ENCODE measurements at places on chromosomes 13 and 19. TPM values are rescaled to one million over a fixed set of nuclear protein-coding genes. Genes with fewer than 3 reads are reported as not detected.

DNA sequence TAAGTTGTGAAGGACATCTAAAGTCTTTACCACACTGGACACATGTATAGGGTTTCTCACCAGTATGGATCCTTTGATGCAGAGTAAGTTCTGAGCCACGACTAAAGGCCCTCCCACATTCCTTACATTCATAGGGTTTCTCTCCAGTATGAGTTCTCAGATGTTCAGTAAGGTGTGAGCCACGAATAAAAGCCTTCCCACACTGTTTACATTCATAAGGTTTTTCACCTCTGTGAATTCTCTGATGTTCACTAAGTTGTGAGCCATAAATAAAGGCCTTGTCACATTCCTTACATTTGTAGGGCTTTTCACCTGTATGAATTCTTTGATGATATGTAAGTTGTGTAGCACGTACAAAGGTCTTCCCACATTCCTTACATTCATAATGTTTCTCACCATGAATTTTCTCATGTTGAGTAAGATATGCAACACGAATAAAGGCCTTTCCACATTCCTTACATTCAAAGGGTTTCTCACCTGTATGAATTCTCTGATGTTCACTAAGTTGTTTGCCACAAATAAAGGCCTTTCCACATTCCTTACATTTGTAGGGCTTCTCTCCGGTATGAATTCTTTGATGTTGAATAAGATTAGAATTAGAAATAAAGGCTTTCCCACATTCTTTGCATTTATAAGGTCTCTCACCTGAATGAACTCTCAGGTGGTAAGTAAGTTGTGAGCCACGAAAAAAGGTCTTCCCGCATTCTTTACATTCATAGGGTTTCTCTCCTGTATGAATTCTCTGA is 29.8 kb downstream of the ZNF571 start:
- DNase-seq, result no peak

- DNase-seq, result peak; percentile 19
Observed at GRCh38 chr13:78409172-78409571, 194.2 kb downstream of the POU4F1 start.

DNA sequence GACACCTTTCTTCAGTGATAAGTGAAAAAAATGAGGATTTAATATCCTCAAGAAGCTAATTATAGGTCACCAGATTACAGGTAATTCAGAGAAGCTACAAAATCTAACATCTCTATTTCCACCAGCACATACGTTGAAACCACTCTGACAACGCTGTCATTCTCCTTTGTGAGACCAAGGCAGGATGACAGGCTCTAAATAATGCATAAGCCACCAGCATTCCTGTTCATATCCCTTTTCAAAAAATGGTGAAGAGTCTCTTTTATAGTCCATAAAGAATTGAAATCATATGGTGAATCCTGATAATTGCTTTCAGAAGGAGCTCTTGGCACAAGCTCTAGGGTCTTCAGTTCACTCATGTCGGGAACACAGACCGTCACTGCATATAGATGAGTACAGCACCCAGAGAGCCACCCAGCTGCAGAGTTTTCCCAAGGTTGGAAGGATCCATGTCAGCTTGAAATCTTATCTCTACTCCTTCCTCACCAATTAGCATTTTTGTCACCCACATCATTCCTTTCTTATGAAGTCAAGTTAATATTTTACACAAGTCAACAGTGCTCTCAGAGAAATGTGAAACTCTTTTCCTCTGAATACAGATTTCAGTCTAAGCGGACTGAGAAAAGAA is 431.4 kb downstream of the TBC1D4 start:
- DNase-seq, result no peak

Gene ZNF738
- total RNA-seq, result 2.7 TPM

DNA sequence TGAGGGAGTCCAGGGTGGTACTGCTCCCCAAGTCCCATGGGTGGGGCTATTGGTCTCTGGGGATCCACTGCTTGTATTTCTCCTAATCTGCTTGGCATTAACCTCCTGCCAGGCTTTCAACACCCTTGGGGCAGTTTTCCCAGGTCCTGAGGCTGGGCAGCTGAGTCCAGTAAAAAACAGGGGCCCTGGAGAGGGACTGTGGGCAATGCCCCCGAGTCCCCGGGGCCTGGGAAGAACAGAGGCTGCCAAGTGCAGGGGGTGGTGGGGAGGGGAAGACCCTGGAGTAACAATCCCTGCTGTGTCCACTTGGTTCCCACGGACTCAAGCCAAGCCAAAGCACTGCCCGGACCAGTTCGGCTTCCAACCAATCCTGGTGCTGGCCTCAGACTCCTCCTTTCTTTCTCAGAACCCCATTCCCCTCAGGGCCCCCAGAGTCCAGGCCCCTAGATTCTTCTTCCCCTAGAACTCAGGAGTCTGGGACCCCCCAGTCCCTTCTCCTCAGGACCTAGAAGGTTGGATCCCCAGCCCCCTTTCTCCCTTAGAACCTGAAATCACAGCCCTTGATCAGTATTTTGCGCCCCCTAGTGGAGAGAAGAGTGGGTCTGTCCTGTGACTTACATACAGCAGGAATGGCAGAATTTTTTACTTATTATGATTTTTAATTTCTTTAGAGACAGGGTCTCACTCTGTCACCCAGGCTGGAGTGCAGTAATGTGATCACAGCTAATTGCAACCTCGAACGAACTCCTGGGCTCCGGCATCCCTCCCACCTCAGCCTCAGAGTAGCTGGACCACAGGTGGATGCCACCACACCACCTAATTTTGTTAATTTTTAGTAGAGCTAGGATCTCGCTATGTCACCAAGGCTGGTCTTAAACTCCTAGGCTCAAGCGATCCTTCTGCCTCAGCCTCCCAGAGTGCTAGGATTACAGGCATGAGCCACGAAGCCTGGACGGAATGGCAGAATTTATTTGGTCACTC is 3.7 kb upstream of the CLPTM1 start:
- no peak for DNase-seq

Measured in esophagus muscularis mucosa (tissue), 4 donors.